Urothelium cell line (cell line): ENCODE measurements at places on chromosomes 16 and 17.

GRCh38 chr17:34176440-34176839, 78.6 kb upstream of the CCL2 start:
- DNase-seq, result no peak

GRCh38 chr17:652314-652713, 62.3 kb downstream of the VPS53 start:
- DNase-seq, result no peak

- DNase-seq, result no peak
These were observed 146.3 kb upstream of the FOXF1 start for GRCh38 chr16:86363836-86364618.

DNA sequence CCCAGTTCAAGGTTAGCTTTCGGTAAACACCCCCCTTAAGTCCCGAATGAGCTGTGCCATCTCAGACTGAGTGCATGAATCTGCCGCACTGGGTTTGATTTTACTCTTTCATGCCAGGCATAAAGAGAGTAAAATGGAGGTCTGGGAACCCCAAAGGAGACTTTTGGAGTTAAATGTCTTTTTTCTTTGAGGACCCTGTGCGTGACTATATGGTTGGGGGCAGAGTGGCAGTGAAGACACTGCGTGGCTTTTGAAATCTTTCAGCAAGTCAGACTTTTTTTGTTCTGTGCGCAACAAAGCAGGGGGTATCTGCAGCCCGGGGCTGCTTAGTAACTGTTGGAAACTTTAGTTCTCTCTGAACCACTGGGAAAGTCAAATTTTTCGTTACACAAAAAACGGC, 392.9 kb upstream of the SALL1 start:
- DNase-seq, result no peak

- DNase-seq, result peak; percentile 56
These were observed 66.9 kb upstream of the RCVRN start for GRCh38 chr17:9971991-9972390.

DNA sequence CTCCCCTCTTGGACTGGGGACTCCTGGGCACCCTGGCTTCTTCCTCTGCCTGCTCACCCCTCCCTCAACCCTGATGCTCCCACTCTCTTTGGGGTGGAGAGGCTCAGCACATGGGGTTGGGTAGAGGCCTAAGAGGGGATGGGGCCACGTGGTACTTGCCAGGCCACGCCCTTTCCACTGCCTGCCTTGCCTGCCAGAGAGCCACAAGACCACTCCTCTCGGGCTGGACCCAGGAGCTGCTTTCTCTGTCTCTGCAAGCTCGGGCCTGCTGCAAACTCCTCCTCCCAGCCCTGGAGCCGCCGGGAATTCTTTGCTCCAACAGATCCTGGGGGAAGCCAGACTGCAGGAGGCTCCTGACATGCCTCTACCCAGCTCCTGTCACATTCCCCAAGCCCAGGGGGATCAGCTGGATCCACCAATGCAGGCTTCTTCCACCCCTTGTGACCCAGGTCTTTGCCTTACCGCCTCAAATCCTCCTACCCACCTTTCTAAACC, 11.8 kb downstream of the DLX4 start:
- DNase-seq, result no peak

DNA sequence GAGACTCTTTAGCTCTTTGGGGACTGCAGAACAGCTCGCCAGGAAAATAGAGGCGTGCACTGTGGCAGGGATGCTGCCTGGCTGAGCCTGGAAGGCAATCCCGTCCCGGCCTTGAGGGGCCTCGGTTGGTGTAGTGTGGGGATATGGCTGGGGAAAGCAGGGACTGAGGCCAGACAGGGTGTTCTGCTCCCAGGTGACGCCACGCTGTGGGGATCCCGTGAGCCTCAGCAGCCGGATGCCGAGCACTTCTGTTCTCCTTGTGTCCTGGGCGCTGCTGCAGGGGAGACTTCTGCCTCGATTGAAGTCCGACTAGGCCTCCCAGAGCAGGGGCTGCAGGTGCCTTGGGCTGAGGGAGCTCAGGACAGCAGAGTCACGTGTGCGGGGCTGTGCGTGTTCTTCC, 72.6 kb downstream of the BANP start:
- DNase-seq, result no peak

GRCh38 chr16:30669026-30669902, 11.0 kb downstream of the FBRS start:
- no peak for DNase-seq

DNA sequence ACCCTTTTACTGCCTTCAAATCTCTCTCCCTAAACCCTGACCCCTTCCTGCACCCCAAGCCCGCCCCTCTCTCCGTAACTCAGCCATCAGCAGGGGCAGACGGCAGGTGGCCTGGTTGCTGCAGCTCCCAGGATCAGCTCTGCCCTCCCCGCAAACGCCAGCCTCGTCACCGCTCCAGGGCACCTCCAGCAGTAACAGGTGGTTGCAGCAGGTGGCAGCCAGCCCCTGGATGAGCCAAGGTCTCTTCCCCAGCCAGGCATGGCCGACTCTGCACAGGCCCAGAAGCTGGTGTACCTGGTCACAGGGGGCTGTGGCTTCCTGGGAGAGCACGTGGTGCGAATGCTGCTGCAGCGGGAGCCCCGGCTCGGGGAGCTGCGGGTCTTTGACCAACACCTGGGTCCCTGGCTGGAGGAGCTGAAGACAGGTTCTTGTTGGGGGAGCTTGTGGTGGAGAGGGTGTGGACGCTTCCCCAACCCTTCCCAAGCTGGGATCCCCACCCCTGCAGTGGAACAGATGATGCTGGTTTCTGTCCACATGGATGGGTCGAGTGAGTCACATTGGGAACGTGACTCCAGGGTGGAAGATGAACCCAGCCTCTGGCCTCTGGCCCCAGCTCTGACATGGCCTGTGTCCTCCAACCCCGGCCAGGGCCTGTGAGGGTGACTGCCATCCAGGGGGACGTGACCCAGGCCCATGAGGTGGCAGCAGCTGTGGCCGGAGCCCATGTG, 558 bp downstream of the HSD3B7 start:
- no peak for DNase-seq

DNA sequence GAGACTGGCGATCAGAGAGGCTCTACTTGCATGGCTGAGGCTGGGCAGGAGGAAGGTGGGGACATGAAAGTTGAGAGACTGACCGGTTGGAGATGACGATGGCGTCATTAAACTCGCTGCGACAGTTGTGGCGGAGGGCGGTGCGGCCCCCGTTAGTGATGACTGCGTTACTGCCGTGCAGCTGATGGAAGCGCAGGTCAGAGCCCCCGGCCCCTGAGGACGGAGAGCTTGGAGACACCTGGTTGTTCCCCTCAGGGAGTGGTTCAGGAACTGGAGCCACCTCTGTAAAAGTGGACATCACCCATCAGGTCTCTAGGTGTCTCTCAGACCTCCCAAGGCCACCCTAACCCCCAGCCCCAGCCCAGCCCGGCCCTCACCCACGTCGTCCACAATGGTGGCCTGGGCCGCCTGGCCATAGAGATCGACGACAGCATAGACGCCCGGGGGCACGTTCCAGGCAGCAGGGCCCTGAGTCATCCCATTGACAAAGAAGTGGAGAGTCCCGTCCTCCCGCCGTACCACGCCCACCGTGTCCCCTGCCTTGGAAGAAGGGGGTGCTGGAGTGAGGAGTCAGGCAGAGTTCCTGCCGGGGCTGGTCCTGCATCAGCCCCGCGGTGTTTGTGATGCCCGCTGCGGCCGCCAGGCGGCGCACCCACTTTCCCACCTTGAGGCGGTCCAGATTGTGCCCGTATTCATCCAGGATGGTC, 5.3 kb downstream of the NEURL4 start:
- DNase-seq, result peak; percentile 47

DNA sequence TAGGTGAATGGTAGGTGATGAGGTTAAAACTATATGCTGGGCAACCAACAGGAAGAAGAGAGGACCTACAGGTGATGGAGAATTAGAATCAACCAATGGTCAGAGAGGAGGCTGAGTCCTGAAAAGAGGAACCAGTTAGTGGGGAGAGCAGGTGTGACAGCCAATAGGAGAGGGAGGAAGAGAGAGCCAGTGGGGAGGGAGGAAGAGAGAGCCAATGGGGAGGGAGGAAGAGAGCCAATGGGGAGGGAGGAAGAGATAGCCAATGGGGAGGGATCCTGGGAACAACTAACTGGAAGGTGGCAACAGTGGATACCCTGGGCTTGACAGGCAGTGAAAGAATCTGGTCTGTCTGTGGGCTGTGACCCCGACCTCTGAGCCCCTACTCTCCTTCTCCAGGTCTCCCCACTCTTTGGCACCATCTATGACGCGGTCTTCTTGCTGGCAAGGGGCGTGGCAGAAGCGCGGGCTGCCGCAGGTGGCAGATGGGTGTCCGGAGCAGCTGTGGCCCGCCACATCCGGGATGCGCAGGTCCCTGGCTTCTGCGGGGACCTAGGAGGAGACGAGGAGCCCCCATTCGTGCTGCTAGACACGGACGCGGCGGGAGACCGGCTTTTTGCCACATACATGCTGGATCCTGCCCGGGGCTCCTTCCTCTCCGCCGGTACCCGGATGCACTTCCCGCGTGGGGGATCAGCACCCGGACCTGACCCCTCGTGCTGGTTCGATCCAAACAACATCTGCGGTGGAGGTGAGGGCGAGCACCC, 3.7 kb downstream of the GUCY2D start:
- no peak for DNase-seq

DNA sequence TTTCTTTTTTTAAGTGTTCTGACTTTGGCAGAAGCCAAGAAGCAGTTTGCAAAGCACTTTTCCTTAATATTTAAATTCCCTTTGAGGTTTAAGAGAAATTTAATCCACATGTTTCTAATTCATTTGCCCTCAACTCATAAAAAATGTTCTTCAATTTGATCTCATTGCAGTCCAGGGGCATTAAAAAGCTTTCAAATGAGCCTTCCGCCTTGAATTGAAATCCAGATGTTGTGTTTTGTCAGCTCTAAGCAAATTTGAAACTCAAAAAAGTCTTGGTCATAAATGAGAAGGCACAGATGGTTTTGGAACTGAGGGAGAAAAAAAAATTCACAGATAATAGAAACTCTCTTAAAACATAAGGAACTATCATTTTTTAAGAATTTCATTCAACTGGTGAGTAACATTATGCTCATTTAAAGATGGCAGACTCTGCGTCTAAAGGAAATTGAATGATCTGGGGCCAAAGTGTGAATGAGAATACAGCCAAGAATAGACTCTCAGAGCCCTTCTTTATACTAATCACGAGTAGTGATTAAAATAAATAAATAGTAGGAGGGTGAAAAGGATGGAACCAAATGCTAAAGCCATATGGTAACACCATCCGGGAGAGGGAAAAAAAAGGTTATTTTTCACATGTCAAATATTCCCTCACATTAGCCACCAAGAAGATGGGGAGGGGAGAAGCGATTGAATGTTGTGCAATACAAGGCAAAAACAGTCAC, 1304.7 kb downstream of the CDH8 start:
- DNase-seq, result no peak

- DNase-seq, result no peak
These were observed 34.1 kb downstream of the TLE7 start for GRCh38 chr16:71407731-71408130.

GRCh38 chr16:54136276-54136625, 150.3 kb downstream of the IRX3 start:
- no peak for DNase-seq

DNA sequence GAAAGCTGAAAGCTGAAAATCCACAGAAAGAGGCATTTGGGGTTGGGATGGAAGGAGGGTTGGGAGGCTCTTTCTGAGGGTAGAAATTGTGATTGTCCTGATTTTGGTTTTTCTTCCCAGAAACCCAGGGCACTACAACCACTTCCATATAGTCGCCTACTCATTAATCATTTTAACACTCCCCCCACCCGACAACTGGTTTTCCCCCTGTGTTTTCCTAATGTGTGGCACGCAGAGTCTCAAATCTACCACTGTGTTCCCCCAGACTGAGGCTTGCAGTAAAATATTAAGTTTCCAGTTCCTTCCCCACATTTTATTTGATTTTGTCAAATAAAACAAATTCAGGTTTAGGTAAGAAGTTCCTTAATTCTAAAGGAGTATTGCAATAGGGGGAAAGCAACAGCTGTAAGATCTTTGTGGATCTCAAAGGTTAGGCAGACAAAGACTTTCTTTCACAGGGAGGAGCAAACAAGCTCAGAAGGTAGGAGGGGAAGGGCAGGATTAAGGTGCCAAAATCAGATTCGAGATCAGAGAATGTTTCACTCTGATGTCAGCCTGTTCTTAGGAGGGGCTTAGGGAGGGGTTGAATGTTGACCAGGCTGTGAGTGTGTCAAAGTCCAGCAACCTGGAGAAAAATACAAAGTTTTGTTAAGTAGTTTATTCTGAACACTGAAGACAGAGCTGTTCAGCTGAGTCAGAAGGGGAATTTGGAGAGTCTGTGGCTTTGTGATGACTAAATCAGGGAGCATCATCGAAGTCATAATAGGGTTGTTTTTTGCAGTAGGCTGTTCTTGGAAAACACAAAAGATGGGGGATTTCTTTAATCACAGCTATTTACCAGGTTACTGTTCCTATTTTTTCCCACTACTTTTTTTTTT, 3.6 kb downstream of the ZNF267 start:
- peak; percentile 38 for DNase-seq

DNA sequence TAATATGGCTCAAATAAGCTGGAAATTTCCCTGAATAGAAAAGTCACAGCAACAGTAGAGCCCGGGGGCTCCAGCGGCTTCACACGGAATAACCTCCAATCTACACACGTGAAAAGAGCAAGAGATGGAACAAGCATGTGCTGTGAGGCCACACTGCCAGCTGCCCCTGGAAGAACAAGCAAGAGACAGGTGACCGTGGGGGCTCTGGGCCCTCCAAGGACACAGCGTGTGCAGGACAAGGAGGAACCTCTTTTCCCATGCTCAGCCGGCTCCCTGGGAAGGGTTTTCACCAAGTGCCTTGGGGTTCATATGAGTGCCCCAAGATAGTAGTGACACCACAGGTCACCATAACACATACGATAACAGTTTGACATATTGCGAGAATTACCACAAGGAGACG, 110.2 kb upstream of the ZNF750 start:
- no peak for DNase-seq

DNA sequence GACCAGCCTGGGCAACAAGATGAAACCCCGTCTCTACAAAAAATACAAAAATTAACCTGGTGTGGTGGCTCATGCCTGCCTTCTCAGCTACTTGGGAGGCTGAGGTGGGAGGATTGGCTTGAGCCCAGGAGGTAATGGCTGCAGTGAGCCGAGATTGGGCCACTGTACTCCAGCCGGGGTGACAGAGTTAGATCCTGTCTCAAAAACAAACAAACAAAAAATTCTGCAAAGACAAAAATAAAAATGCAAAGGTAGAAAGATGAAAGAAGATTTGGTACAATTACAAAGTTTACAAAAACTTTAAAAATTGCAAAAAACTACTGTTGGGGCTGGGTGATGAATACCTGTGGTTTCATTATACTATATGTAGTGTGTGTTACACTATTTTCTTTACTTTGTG, 5.5 kb upstream of the CDH1 start:
- no peak for DNase-seq

- no peak for DNase-seq
These were observed 3.5 kb downstream of the ACBD4 start for GRCh38 chr17:45138911-45139532.

GRCh38 chr16:58114827-58115825, 14.1 kb downstream of the CFAP20 start:
- no peak for DNase-seq

DNA sequence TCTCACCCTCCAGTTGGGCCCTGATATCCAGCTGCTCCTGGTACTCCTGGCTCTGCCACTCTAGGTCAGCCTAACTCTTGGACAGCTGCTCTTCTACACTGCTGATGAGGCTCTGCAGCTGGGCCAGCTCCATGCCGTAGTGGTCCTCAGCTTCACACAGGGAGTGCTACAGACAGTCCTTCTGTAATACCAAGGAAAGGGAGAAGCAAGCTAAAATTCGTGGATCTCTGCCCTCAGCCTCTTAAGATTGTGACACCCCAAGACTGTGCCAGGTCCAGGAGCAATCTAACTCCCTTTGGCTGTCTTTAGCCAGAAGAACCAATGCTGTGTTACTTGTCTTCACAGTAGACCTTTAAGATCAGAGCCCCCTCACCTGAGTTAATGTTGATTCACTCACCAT, 7.7 kb upstream of the KRT38 start:
- no peak for DNase-seq
